Lower leg skin (tissue), 4 donors: ENCODE measurements at places on chromosomes 1 and 21. TPM values are rescaled to one million over a fixed set of nuclear protein-coding genes. Genes with fewer than 3 reads are reported as not detected.

The MEX3A gene
- total RNA-seq: 1.1 TPM

The INAVA gene
- 166 TPM for total RNA-seq

The FAM151A gene
- not detected for total RNA-seq

The NPHS2 gene
- not detected for total RNA-seq

The GSTM3 gene
- total RNA-seq: 168 TPM

The A3GALT2 gene
- total RNA-seq: not detected

The C1orf198 gene
- total RNA-seq: 75.2 TPM

The RAB7B gene
- 6.0 TPM for total RNA-seq

The EPS15 gene
- 80.5 TPM for total RNA-seq

The LEPROT gene
- total RNA-seq: 29.3 TPM

The EFNA3 gene
- total RNA-seq: 143 TPM

The TGFBR3 gene
- total RNA-seq: 134 TPM

The ACKR1 gene
- 71.9 TPM for total RNA-seq

The PPM1J gene
- 16.5 TPM for total RNA-seq

The NUF2 gene
- total RNA-seq: 2.9 TPM
